ENCODE measurements at places on chromosomes 3 and 15.

- no peak for DNase-seq
These were observed 293.0 kb downstream of the UBE2E2 start for GRCh38 chr3:23496165-23496564.

DNA sequence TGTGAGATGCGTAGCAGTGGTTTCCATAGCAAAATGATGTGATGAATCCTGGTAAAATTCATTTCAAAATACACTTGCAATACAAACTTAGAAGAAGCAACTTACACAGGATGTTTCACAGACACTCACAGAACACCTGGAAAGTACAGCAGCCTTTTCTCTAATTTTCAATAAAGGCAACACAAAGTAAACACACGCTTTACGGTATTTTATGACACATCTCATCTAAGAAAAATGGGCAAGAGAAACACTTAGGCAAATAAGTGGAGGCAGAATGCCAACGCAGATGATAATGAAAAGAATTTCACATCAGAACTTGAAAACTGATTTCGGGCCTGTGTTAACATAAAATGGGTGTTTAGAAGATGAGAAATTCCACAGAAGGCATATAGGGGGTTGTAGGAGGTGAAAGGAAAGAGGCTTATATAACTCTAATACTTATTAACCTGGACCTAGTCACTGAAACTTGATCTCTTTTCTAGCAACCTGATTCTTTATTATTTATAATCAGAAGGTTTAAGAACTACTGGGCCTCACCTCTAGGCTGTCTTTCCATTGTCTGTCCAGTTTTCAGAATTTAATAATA is 25.6 kb upstream of the MAP3K13 start:
- no peak for DNase-seq

DNA sequence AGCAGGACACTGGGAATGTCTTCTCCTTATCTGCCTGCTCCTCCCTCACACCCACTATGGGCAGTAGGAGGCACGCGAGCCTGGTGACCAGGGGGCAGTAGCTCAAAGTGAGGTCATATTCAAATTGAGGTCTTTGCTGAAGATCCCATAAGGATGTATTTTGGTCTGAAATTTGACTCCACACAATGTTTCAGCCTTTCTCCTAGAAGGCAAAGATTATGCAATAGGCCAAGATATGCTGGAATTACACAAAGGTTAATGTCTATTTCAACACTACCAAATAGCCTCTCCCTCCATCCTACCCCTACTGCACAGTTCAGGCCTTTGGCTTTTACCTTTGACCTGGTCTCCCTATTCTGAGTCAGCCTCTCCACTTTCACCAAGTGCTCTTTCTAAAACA is 203.0 kb downstream of the TIGIT start:
- peak; percentile 32 for DNase-seq

- no peak for DNase-seq
These were observed 39.7 kb downstream of the TBC1D2B start for GRCh38 chr15:78037779-78038305.

- DNase-seq, result peak; percentile 56
These were observed 40.3 kb downstream of the CHST14 start for GRCh38 chr15:40511093-40511471.

DNA sequence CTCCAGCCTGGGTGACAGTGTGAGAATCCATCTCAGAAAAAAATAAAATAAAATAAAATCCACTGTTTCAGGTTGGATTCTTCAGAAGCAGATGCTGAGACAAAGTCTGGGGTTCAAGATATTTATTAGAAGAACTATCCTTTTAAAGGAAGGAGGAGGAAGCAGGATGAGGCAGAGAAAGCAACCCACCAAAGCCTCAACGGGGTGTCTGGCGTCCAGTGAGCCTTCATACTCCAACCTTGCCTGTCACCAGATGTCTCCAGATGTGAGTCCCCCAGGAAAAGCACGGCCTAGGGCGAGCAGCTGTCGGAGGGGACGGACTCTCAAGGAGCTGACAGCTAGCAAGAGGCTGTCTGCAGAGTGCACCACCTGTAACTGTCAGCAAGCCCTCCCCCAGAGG is 37.3 kb downstream of the MB21D2 start:
- no peak for DNase-seq

DNA sequence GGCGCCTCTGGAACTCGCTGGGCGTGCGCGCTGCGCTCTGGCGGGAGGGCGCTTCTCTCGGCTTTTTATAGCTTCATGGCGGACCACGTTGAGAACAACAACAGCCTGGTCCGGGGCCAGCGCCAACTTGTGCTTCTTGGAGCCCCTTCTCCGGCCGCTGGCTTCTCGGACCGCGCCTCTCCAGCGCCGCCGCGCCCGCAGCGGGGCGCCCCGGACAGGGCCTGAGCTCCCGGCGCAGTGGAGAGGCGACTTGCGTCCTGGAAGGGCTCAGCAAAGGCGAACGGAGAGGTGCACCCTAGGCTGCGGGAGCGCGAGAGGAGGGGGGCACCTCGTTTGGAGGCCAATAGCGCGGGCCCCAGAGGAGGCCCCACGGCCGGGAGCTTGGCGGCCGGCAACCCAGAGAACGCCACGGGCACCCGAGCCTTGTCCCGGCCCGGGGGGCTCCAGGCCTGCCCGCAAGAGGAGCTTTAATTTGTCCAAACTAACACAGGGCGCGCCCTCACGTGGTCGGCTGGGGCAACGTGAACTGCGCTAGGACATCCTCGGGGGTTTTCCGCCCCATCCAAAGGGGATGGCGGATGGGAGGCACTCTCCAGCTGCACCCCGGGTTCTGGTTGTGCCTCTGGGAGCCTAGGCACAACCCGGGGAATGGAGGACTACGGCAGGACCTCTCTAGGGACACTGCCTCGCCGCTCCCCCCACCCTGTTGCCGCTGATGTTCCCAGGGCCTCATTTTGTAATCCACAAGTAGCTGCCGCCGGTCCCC is 37.8 kb downstream of the HMCES start:
- peak; percentile 91 for DNase-seq

GRCh38 chr15:85095566-85095965 is 113.9 kb downstream of the PDE8A start:
- DNase-seq, result no peak

DNA sequence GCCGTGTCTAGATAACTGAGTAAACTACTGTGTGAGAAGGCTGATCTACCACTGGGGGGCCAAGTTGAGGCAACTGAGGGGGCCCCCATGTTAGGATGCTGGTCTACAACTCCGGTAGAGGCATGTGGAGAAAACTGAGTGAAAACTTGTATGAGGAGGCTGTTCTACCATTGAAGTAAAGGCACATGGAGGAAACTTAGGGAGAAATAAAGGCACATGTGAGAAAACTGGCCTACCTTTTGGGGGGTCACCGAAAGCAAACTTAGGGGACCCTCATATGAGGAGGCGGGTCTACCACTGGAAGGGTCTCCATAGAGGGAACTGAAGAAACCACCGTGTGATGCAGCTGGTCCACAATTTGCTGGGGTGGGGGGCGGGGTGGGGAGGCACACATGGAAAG is 155.2 kb downstream of the FBLN2 start:
- DNase-seq, result no peak

DNA sequence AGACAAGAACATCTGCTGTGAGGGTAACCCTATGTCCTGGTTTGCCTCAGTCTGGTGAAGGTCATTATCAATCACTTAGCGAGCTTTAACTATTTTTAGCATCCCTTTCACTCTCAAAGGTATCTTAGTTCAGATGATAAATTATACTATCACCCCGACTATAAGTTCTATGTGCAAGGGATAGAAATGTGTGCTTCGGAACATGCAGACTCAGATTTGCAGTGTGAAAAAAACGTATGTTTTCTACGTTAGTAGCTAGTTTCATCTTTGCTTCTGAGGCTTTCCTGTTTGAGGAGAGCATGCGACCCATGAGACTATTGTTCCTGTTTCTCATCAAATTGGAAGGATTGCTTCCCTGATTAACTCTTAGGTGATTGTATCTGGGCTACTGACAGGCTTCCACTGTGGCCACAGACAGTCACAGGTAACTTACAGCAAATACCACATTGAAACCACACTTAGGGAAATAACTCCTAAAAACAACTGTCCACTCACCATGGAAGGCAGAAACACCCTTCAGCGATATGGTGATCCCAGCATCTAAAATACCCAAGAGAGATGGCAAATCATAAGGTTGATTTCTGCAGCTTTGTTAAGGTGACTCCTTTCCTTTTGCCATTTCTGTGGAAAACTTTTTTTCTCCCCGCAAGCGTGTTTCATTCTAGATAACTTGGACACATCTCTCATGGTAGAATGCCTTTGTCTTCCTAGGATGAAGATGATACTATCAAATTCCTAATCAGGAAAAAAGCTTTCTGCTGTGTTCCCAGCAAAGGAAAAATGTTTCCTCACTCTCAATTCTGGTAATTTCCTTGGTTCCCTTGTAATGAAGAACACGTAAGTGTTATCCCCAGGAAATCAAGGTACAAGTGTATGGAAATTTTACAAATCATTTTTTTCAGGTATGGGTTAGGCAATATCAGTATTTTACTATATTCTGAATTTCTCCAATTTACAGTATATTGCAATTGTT is 5.2 kb downstream of the GCSAM start:
- peak; percentile 16 for DNase-seq

- DNase-seq, result no peak
These were observed 111.0 kb upstream of the STRIT1 start for GRCh38 chr3:155404486-155404885.

DNA sequence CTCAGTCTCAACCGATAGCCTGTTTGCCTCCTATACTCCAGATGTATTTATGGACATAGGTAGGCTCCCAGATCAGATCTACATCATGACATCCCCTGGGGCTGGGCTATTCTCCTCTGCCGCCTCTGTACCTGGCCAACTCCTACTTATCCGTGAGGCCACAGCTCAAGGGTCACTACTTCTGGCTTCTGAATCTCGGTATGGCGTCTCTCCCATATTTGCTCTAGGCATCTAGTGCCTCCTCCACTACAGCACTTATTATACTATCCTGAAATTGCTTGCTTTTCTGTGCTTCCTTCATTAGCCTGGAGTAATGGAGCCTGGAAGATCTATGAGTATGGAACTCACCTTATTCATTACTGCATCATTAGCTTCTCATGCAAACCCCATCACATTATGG is 172.6 kb upstream of the WNT5A start:
- DNase-seq, result no peak

DNA sequence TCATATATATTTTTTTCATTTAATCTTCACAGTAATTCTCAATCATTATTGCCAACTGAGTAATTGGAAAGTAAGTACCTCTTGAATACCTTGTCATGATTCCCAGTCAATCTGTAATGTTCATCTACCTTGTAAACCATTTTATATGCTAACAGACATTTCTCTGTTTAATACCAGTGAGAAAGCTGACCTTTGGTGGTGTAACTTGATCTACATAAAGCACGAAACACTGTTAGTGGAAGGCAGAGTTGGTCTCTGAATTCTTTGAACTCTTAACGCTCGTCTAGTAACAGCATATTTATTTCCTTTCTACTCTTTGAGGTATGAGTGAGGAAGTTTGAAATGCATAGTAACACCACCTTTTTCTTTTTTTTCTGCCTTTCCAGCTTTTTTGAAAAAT is 59.5 kb downstream of the SLC25A26 start:
- no peak for DNase-seq

DNA sequence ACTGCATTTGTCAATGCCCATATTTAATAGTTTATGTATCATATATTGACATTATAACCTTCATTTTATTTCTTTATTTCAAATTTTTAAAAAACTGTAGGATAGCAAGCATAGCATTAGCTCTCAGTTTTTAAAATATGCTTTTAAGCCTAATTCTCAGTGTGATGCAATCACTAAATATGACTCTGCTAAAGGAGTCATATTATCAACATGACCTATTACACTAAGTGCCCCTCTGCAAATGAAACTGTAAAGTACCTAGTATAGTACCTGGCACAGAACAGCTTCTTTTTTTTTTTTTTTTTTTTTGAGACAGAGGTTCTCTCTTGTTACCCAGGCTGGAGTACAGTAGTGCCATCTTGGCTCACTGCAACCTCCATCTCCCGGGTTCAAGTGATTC is 179.4 kb upstream of the CGNL1 start:
- no peak for DNase-seq

- no peak for DNase-seq
These were observed 35.9 kb downstream of the POC1A start for GRCh38 chr3:52118156-52118875.

- DNase-seq, result no peak
These were observed 90.5 kb downstream of the LRRC28 start for GRCh38 chr15:99341786-99342185.

- DNase-seq, result no peak
These were observed 45.0 kb downstream of the GLDN start for GRCh38 chr15:51386486-51386885.

GRCh38 chr3:43525941-43526607 is 95.7 kb downstream of the ANO10 start:
- DNase-seq, result peak; percentile 33

DNA sequence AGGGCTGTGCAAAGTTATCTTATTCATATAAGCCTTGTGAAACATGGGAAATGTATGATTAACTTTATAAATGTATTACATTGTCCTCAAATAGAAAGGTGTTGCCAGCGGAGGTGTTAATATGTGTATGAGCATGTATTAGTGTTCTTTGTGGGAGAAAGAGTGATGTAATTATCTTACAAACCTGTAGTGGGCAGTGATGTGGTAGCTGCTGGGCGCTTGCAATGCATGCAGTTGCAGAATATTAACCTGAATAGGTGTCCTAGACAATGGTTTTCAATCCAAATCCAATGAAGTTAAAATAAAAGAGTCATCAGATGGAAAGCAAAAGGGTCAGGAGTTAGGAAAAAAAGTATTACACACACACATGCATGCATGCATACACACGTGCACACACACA is 881.3 kb upstream of the CADM2 start:
- DNase-seq, result no peak

- DNase-seq, result no peak
These were observed 33.3 kb upstream of the CLASP2 start for GRCh38 chr3:33751336-33751735.

DNA sequence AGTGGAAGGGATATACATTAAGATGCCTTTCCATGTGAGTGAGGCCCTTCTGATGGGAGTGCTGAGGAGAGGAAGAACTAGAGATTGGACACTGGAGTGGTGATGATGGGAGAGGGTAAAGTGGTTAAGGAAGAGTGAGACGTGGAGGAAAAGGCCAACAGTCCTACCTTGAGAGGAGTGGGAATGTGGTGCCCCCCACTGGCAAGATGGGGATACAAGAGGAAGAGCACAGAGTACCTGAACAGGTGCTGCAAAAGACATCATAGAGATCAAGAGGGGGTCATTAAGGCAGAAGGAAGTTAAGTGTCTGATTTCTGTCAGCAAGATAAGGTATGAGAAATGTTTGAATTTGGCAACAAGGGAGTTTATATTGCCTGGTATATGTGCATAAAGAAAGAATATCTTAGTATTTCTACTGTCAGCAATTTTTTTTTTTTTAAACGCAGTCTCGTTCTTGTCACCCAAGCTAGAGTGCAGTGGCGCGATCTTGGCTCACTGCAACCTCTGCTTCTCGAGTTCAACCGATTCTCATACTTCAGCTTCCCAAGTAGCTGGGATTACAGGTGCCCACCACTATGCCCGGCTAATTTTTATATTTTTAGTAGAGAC is 34.0 kb downstream of the ARIH2 start:
- no peak for DNase-seq

GRCh38 chr3:193693774-193694173 is 100.8 kb downstream of the OPA1 start:
- DNase-seq, result peak; percentile 40
